ENCODE measurements at places on chromosomes 7 and 10.

- DNase-seq: peak; percentile 72
Measured at GRCh38 chr7:132410385-132410784, 165.9 kb downstream of the PLXNA4 start.

DNA sequence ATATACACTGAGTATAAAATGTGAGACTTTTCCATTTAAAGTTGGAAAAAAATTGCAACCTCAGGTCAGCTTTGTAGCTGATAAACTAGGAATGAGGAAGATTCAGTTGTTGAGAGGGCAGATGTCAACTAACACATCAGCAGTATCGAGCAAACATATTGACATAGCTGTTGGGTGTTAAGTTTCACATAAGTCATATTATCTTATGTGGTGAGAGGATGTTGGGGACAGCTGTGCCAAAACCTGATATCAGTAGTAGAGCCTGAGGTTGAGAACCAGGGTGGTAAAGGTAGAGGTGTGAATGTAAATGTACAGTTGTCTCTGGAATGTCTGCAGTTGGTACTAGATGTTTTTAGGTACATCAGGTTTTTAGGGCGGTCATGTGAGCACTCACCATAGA is 5.0 kb downstream of the ZRANB1 start:
- DNase-seq: no peak

DNA sequence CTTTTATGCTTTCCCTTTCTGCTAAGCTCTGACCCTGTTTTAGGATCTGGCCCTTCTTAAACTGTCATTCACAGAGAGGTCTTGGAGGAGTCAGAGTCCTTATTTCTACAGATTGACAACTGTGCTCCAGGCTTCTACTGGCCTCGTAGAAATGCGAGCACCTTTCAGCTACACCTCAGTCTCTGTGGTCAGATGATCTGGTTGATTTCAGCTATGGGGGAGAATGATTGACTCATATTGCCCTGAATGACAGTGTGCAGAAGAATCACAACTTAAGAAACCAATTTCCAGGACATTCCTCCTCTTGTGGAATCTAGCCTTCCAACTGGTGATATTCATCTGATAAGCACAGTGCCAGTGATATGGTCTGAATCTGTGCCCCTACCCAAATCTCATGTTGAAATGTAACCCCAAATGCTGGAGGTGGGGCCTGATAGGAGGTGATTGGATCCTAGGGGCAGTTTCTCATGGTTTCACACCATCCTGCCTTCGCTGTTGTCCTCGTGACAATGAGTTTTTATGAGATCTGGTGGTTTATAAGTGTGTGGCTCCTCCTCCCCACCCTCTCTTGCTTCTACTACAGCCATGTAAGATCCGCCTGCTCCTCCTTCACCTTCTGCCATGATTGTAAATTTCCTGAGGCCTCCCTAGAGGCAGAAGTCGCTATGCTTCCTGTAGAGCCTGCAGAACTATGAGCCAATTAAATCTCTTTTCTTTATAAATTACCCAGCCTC is 14.0 kb upstream of the CYP3A7 start:
- DNase-seq: no peak

DNA sequence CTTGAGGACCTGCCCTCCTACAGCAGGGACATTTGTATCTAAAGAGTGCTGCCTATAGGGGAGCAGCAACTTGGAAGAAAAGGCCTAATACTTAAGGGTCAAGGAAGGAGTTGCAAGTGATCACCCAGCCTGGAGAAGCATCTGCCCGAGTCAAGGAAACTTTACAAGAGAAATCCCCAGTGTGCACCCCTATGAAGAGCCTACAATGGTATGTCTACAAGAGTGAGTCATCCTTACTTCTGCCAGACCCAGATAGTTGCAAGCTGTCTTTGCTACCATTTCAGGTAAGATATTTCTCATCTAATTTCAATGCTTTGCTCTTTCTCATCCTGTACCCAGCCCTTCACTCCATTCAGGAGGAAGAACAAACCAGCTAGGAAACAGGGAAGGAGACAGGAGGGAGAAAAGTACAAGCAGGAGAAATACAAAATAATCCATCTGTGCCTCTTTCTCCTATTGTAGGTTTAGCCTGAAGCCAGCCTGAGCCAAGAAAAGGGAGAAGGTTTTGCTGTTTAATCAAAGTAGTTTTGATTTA is 34.4 kb upstream of the AGR3 start:
- DNase-seq: no peak

- no peak for DNase-seq
Measured at GRCh38 chr7:13603661-13604060, 385.8 kb downstream of the ETV1 start.

DNA sequence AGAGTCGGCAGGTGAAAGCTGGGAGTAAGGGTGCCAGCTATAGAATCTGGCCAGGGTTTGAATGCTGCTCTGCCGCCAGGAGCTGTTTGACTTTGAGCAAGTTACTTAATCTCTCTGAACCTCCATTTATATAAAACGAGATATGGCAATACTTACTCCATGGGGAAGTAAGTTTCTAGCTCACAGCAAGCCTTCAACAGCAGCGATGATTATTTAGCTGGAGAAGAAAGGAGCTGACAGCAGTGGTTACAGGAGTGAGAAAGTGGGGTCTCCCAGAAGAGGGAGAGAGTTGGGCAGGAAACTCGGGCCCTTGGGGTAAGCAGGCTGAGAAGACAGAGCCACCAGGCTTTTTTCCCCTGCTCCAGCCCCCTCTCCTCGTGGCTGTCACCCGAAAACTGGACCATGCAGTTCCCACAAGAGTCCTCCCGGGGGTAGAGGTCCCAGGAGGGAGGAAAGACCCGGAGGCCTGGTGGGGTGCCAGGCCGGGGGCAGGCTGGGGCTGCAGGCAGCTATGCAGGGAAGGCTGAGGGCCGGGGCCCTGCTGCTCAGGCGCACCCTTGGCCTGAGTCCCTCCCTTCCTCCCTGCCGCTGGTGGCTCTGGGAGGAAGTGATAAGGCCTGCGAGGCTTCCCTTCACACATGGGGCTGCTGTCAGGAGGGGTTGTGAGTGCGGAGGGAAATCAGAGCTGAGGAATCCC is 3.5 kb downstream of the NOS3 start:
- no peak for DNase-seq
